ENCODE measurements at places on chromosomes 2 and 18.

DNA sequence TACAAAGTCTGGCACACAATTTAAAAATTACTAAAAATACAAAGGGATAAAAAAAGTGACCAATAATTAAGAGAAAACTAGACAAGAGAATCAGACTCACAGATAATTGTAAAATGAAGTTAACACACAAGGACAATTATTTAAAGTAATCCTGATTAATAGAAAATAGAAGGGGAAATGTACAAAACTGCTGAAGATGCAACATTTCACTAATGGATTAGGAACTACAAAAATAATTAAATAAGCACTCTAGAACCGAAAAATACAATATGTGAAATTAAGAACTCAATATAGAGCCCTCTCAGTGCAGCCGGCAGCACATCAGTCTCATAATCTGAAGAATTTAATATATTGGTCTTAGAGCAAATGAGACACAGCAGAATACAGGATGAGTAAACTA, 24.6 kb downstream of the HYCC2 start:
- no peak for DNase-seq

DNA sequence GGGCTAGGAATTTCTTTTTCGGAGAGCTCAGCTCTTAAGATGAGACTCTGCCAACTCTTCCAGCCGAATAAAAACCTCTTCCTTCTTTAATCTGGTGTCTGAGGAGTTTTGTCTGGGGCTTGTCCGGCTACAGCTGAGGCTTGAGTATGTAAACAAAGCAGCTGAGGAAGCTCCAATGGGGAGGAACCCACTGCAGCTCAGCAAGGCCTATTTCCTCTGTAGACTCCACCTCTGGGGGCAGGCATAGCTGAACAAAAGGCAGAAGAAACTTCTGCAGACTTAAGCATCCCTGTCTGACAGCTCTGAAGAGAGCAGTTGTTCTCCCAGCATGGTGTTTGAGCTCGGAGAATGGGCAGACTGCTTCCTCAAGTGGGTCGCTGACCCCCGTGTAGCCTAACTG, 838.7 kb downstream of the CCDC85A start:
- DNase-seq: no peak

GRCh38 chr2:19059076-19059475, 299.3 kb downstream of the OSR1 start:
- DNase-seq: no peak

DNA sequence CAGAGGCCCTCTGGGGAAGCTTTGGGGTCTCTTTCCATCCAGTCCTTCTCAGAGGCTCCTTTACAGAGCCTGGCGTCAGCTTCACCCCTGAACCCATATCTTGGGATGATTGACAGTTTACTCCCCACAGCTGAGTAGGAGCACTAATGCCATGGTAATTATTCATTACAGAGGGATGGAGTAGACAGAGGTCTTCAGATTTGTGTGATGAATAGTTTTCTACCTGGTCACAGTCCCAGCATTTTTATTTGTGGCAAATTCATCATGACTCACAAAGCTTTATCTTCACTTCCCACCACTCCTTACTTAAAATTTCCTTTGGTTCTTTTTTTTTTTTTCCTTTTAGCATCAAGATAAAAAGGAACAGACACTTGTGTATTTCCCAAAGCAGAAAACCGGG, 104.2 kb downstream of the CCDC85A start:
- no peak for DNase-seq

- DNase-seq: no peak
Measured at GRCh38 chr2:174217869-174218268, 30.5 kb downstream of the OLA1 start.

GRCh38 chr18:54916507-54916906, 42.8 kb downstream of the CCDC68 start:
- DNase-seq: no peak

DNA sequence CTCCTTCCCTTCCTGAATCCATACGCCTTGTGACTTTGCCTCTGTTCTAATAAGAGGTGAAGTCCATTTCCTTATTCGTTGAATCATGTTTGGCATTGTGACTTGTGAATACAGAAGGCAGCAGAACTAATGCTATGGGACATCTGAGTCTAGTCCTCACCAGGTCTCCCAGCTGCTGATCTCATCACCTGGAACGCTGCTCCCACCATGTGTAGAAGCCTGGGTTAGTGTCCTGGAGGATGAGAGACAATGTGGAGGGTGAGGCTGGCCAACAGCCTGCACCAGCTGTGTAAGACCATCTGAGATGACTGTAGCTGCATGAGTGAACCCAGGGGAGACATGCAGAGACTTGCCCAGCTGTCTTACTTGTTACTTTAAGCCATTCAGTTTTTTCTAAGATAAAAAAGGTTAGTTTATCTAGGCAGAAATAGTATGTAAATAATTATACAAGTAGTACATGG, 3.5 kb upstream of the HAAO start:
- DNase-seq: no peak

GRCh38 chr2:168545439-168546082, 89.5 kb downstream of the CERS6 start:
- no peak for DNase-seq

DNA sequence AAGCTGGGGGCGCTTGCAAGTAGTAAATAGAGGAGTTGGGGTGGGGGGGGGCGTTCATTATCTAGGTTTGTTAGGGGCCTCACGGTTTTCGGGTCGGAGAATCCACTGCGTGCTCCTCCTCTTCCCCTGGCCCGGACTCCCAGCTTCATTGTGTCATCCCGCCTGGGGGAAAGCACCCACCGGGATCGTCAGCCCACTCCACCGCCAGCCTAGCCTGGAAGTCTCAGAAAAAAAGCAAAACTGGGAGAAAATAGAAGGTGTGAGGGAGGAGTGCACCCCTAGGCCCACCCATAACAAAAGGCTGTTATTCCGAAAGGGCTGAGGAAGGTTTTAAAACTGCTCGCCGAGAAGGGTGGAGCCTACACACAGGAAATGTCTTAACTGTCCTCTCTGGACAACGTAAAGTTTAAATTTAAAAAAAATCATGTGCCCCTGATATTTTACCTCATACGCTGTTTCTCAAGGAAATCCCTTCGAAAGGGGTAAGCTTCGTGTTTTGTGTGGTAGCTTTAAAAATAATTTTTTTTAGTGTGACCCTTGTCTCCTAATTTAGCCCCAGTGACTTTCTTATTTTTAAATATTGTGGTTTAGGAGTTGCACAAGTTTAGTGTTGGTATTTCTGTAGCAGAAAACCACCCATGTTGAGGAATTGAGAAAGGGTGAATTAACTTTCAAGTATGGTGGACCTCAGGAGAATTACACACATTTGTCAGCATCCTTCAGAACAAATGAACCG, 104.2 kb downstream of the SPTBN1 start:
- no peak for DNase-seq

DNA sequence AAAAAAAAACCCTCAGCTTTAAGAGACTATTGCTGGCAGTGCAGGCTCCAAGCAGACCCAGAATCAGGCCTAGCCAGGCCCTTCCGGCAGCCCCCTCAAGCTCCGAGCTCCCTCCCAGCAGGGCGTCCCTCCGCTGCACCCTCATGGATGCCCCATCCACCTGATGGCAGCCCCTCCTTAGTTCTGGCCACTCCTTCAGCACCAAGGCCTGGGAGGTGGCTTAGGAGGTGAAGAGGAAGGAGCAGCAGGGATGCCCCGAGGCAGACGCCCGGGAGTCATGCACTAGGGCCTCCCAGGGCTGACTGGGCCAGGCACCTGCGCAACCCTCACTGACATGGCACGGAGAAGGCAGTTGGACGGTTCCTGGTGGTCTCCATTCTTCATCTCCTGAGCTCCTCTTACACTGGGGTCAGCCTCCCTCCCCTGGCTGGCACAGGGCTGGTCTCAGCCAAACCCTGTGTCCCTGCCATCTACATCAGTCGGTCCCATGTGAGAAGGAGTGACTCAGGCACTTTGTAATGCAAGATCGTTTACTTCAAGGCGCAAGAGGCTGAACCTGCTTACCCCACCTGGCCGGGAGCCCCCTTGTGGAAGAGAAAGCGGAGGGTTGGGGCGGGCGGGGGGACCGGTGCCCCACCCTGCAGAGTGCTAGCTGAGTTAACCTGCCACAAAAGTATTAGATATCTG, 53.5 kb upstream of the ID2 start:
- no peak for DNase-seq

- no peak for DNase-seq
Measured at GRCh38 chr18:49597157-49597931, 35.5 kb downstream of the LIPG start.

All from stimulated activated CD8-positive, alpha-beta memory T cell treated with anti-CD3 and anti-CD28 coated beads, Interleukin-4, amount 100 ng/mL, for 1 hour (primary cell).